ENCODE measurements at places on chromosomes 4 and X. TPM values are rescaled to one million over a fixed set of nuclear protein-coding genes. Genes with fewer than 3 reads are reported as not detected.

The PAGE2B gene
- not detected for total RNA-seq

The EDA gene
- total RNA-seq: 0.96 TPM

The KIF4A gene
- total RNA-seq: 11.5 TPM

The MAP3K15 gene
- 0.13 TPM for total RNA-seq

The ADGRL3 gene
- total RNA-seq: 27.1 TPM

The PSMD10 gene
- total RNA-seq: 70.6 TPM

The GSX2 gene
- total RNA-seq: not detected

The SMR3B gene
- total RNA-seq: not detected

The CFAP97 gene
- 28.5 TPM for total RNA-seq

The NDST3 gene
- total RNA-seq: 0.26 TPM

The PNCK gene
- not detected for total RNA-seq

The TRPC3 gene
- total RNA-seq: 1.6 TPM

The FGF13 gene
- 3.4 TPM for total RNA-seq

The JADE3 gene
- 3.3 TPM for total RNA-seq

The GNRHR gene
- not detected for total RNA-seq

The MAGED4 gene
- total RNA-seq: 64.9 TPM

The SCML2 gene
- 0.88 TPM for total RNA-seq

The CSAG1 gene
- total RNA-seq: not detected

The ZAR1 gene
- total RNA-seq: not detected

The APLN gene
- 4.0 TPM for total RNA-seq

The TTC29 gene
- total RNA-seq: 0.26 TPM

The CENPI gene
- 6.5 TPM for total RNA-seq

The SCRG1 gene
- not detected for total RNA-seq

The TLR6 gene
- total RNA-seq: 1.8 TPM

The MAGEA2 gene
- not detected for total RNA-seq
